ENCODE measurements at places on chromosomes 13 and 19.

GRCh38 chr13:113926951-113927660, 46.8 kb downstream of the C13orf46 start:
- no peak for DNase-seq

DNA sequence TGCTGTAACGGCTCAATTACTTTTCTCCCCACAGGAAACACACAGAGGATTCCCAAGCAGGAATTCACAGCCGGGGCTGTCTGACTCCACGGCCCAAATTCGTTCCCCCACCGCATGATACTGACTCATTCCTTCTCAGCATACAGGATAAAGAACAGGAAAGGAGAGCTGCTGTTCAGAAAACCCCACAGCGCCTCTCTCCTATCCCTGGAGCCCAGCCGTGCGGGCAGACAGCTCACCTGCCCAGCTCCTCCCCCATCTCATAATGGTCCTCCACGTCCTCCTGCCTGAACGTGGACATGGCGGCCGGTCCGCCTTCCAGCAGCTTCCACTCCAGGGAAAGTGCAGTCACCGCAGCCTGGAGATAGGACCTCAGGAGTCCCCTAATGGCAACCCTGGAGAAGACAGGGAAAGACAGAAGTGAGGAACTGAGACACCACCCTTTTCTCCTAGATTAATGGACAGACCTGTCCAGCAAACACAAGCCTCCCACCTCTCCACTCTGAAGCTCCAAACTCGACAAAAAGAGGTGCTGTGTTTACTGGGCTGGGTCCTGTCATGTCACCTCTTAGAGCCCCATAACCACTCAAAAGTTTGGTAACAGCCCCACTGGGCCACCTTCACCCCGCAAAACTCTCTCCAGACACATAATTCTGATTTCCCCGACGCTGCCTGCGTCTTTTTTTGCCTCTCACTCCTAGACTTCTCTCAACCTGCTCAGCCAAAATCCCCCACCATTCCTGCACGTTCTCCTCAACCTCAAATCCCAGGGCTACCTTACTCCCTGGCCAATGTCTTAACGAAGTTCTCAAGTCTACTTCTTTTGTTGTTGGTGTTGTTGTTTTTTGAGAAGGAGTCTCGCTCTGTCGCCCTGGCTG, 1.2 kb downstream of the DAPK3 start:
- DNase-seq: no peak

DNA sequence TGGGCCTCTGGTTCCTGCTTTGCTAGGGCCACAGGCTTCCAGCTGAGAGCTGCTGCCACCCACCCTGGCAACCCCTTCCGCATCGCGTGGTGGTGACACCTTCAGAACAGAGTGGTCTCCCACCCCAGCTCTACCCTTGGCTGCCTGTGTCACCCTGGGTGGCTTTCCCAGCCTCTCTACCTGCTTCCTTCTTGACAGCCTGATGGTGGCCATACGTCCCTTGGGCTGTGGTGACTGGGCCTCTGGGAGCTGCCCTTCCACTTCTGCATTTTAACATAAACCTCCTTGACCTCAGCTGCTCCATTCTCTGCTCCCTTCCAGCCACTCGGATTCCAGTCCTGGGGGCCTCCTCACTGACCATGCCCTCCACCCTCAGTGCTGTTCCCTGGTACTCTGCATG, 17.0 kb downstream of the PAK4 start:
- no peak for DNase-seq

DNA sequence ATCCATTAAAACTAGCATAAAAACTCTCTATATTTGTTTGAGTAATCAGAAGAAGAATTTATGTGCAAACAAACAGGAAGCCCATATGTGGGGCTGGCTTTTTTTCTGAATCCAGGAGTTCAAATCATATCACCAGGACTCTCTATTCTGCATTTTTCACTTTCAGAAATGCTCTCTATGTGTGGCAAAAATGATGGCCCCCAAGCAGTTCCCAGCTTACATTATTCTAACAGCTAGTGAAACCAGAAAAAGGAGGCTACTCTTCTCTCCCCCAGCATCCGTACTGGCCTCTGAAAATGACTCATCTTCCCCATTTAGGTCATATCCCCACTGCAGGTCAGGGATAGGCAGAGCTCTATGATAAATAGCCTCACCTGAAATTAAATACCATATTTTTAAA, 20.4 kb downstream of the RBM26 start:
- DNase-seq: no peak

DNA sequence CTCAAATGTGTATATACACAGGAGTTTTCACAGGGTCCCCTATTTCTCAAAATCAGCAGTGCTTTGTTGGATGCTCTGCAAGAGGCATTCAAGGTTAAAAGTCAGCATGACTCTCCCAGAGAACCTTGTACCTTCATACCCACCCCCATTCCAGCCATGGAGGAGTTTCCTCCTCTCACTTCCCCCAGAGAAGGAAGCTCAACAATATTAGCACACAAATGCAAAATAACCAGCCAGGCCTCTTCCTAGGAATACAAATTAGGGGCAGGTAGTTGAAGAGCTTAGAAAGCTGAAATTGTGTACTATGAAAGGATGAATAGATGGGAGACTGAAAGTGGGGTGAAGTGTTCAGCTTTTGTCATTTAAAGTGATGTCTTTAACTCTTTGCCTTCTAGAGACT, 43.8 kb downstream of the SPRY2 start:
- DNase-seq: no peak

DNA sequence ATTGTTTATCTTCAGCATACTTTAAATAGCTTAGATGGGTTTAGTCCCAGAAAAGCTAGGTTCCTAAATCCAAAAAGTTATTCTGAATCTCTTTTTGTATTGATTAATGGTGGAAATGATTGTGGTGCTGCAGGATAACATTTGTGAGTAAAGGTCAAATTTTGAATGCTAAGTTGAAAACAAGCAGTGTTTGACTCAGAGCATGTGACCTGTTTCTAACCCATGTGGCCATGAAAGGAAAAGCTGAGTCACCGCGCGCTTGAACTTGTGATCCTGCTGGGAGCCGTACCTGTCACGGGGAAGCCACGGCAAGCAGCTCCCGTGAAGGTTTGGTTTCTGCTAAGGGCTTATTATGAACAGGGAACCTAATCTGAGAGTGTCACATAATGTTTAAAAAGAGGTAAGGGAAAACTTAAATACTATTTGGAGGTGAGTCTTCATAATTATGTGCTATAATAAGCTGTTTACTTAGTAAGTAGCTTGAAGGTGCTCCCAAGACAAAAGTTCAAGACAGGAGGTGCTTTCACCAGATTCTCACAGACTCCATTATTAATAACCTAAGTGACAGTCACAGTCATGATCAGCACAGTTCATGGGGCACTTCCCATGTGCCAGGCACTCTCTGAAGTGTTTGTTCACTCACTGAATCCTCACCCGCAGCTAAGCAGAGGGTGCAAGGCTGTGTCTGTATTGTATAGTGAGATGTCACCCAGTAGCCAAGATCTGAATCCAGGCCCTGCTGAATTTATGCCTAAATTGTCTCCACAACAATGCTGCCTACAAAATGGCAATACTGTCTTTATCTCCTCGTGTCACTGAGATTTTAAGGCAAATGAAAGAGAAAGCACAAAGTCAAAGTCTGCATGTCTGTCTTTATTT, 286.5 kb downstream of the MYO16 start:
- DNase-seq: peak; percentile 82

DNA sequence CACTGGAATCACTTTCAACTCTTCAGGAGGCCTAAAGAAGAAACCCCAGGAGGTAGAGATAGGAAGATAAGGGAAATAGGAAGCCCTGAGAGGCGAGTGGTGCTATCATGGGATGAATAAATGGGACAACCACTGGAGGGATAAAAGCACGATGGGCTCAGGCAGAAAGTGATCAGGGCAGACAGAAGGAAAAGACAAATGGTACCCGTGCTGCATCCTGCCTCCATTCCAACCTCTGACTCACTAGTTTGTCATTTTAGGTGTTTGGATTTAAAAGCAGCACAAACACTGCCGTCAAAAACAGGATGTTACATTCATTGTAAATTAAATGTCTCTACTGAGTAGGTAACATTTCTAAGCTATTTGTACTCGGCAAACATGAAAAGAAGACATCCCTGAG, 314.3 kb upstream of the HTR2A start:
- no peak for DNase-seq

- no peak for DNase-seq
Measured at GRCh38 chr19:51458051-51458645, at the start of gene SIGLEC8. TSS of gene SIGLEC8 (minus strand) at chr19:51458454. CDS start at chr19:51458387, 67 bp downstream.

GRCh38 chr13:106423530-106423929, 111.9 kb downstream of the EFNB2 start:
- no peak for DNase-seq

DNA sequence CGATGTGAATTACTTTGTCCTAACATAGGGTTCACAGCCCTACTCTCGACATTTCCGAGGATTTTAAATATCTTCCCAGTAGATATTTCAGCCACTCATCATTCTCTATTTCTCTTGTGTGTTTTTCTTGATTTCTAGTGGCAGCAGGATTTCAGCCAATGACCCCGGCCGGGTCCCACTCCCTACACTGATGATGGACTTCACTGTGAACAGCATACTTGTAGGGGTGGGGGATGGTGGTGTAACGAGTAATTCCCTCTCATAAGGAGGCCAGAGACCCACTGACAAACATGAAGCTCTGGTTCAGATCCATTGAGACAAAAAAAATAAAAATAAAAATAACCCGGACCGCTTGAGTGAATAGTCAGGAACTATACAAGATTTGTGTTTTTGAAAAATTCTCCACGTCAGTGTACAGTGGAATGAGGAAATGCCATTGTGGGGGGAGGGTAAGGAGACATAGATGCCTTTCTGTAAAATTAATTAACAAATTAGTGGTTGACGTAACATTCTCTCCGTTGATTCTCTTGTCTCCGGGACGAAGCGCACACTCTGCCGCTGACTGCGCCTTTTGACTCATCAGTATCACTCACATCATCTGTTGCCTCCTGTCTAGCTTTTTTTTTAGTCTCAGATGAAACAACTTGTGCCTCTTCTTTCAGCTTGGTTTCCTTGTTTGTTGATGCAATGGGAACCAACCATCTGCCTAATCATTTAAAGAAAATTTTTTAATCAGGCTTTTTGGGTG, 48.8 kb upstream of the IRS2 start:
- DNase-seq: no peak

DNA sequence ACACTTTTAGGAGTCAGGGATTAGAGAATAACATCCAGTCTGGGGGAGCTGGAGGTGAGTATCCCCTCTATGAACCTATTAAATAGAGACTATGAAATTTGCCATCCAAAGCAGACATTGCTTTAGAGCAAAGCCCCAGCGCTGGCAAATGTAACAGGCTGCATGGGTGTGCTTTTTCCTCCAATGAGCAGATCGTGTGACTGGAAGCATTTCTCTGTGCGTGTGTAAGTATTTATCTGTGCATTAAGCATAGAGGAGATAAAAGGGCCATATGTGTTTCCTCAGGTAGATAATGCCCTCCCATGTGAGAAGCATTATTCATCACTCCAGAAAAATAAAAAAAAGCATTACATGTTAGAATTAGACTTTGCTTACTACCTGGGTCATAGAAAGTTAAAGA, 924 bp downstream of the TNFSF13B start:
- no peak for DNase-seq

- no peak for DNase-seq
Measured at GRCh38 chr13:30904043-30904442, 2.0 kb upstream of the MEDAG start.

- no peak for DNase-seq
Measured at GRCh38 chr13:45879666-45880065, 28.1 kb upstream of the SIAH3 start.

DNA sequence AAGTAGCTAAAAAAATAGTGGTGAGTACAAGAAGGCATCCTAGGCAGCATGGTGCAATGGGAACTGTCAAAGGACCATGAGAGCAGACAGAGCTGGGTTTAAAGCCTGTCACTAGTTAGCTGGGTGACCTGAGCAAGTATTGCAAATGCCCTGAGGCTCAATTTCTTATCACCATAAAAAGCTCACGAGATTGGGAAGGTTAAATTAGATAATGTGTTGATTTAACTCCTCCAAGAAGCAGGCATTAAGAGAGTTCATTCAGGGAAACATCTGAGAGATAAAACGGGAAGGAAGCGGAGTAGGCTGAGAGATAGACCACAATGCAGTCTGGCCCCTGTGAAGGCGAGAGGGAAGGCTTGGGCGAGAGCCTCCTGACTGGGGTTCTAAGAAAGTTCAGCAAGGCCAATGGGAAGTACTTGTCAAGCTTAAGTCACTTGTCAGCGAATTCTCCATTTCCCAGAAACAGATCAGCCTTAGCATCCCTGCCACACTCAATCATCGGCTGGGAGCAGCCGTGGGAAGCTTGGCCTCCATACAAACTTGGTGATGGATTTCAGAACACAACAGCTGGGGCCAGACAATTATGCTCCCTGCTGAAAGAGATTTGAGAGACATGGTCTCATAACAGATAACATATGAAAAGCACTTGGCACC, 105.5 kb downstream of the POU4F1 start:
- DNase-seq: no peak

GRCh38 chr13:91302111-91302510, 45.4 kb upstream of the MIR17HG start:
- no peak for DNase-seq

DNA sequence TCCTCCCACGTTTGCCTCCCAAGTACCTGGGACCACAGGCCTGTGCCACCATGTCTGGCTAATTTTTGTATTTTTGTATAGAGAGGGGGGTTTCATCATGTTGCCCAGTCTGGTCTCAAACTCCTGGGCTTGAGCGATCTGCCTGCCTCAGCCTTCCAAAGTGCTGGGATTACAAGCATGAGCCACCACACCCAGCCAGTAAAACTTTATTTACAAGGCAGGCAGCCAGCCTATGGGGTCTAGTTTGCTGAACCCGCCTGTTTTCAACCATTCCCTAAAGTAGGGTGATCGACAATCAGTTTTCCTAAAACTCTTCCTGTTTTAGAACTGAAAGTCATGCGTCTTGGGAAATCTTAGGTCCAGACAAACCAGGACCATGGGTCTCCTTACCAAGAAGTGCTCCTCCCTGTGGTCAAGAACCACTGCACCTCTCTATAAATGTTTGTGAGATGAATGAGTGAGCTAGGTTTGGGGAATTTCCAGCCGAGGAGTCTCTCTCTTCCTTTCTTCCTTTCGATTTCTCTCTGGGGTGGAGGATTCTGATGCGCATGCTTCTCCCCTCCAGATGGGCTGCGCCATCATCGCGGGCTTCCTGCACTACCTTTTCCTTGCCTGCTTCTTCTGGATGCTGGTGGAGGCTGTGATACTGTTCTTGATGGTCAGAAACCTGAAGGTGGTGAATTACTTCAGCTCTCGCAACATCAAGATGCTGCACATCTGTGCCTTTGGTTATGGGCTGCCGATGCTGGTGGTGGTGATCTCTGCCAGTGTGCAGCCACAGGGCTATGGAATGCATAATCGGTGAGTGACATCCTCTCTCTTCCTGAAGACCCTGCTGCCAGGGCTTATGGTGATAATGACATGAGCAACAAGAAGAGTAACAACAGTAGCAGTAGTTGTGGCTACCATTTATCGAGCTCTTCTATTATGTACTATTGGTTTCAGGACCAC, 38.7 kb downstream of the ADGRE1 start:
- peak; percentile 15 for DNase-seq

All from activated naive CD4-positive, alpha-beta T cell treated with anti-CD3 and anti-CD28 coated beads, Interleukin-2, amount 50 U/mL, for 16 hours (primary cell).